ENCODE measurements at places on chromosomes 7 and 10. TPM values are rescaled to one million over a fixed set of nuclear protein-coding genes. Genes with fewer than 3 reads are reported as not detected.

BTBD16 gene
- 0.62 TPM for total RNA-seq

BLNK gene
- 11.2 TPM for total RNA-seq

DNA sequence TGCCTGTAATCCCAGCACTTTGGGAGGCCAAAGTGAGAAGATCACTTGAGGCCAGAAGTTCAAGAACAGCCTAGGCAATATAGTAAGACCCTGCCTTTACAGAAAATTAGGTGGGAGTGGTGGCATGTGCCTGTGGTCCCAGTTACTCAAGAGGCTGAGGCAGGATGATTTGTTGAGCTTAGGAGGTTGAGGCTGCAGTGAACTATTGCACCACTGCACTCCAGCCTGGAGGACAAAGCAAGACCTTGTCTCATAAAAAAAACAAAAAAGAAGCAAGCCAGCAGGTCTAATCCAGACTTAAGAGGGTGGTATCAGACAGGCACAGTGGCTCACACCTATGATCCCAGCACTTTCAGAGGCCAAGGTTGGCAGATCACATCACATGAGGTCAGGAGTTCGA is 24.5 kb upstream of the KCTD7 start:
- H3K27ac ChIP-seq, result no peak overlapping the region
- H3K36me3 ChIP-seq, result no peaks in the 10 kb centered on the region
- no peak for DNase-seq
- no peaks in the 10 kb centered on the region for H3K4me1 ChIP-seq
- no peak overlapping the region for H3K4me3 ChIP-seq

ETV1 gene
- total RNA-seq, result 89.0 TPM

PDLIM1 gene
- total RNA-seq, result 178 TPM
